ENCODE measurements at places on chromosomes 2 and 18.

- DNase-seq: peak; percentile 3
These were observed 250.6 kb downstream of the EIPR1 start for GRCh38 chr2:3126911-3127621.

DNA sequence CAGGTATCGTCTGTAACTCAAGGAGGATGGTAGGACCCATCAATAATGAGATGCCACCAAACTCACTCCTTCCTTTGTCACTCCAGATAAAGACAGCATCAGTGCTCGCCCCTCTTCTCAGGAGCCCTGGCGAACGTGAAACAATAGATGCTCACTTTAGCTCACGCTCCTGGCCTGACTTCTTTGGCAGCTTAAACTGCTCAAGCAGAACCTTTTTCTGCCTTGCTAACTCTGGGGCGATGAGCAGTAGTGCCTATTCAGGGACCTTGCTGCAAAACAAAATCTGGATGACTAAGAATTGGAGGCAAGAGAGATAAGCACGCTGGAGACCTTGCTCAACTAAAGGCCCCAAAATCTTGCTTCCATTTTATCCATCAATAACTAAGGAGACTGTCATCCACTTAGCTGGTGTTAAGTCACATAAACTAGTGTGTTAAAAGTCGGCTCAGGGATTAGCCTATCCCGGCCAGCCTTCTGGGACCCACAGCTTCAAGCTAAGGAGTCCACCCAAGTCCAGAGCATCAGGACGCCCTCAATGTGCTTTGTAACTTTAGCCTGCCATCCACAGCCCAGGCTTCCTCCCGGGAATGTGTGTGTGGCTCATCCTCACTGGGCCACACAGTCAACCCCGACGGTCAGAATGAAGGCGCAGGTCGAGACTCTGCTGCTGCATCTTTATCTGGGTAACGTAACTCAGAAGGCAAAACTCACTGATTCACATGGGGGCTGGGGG lies 38.9 kb downstream of the ZNF516 start:
- peak; percentile 79 for DNase-seq

GRCh38 chr18:47558110-47558750 lies 306.8 kb upstream of the SKOR2 start:
- DNase-seq: no peak

- no peak for DNase-seq
These were observed 145.4 kb downstream of the ALK start for GRCh38 chr2:29775937-29776336.

- no peak for DNase-seq
These were observed 24.8 kb upstream of the TFCP2L1 start for GRCh38 chr2:121309801-121310200.

DNA sequence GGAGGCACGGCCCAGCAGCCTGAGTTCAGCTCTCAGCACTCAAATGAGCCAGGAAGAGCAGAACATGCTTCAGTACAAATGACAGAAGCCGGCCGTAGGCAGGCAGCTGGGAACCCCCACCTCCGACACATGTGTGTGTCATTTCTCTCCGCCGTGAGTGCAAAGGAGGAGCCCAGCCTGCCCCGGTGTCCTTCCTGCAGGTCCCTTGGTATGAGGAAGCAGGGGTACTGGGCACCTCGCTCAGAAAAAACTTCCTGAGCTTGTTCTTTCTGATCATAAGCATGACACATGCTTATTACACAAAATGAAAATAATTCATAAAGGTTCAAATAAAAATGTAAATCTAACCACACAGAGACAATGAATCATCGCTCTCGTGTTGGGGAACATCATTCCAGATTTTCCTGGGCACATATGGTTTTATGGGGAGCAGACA lies 35.3 kb downstream of the KCNF1 start:
- no peak for DNase-seq
